ENCODE measurements at places on chromosomes 11 and 22.

DNA sequence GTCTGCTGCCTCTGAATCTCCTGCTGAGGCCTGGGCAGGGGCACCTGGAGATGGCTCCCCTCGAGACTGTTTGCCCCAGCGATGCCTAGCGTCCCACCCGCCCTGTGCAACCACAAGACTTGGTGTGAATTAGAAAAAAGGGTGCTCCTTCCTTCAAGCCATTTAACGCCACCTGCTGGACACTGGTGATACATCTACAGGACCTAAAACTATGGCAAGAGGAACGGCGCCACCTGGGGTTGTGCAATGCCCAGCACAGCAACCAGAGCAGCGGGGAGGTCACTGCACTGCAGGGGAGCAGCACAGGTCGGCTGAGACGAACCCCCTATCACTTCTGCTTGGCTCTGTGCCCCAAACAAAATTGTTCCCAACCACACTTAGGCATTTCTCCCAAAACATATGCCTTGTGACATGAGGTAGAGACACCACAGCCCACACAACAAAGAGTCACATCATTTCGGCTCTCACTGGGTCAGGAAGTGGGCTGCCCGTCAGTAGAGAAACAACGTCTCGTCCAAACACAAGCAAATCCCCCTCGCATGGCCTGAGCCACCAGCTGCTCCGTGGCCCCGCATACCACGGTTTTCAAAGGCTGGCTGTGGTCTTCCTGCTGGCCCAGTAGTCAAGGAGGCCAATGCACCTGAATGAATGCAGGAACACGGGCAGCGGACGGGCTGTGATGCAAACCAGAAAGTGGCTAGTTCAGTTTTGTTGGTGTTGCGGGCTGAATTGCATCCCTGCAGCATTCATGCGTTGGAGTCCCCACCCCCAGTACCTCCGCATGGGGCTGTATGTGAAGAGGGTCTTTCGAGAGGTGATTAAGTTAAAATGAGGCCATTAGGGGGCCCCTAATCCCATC, 171.9 kb downstream of the SHANK2 start:
- DNase-seq = peak; percentile 2

DNA sequence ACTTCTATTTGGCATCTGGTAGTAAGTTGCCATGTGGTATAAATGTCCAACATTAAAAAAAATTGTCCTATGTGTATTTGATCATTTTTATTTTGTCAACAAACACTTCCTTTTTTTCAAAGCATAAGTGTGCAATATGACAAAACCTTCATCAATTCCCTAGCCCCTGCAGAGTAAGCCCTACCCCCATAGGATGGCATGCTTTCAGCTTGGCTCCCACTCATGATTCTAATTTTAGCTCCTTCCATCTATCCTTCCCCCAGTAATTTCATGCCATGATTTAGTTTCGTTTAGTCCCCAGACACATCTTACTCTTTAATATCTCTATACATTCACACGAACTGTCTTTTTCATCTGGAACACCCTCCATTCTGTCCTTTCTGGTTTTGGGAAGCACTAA, 250.6 kb upstream of the RAG2 start:
- no peak for DNase-seq

DNA sequence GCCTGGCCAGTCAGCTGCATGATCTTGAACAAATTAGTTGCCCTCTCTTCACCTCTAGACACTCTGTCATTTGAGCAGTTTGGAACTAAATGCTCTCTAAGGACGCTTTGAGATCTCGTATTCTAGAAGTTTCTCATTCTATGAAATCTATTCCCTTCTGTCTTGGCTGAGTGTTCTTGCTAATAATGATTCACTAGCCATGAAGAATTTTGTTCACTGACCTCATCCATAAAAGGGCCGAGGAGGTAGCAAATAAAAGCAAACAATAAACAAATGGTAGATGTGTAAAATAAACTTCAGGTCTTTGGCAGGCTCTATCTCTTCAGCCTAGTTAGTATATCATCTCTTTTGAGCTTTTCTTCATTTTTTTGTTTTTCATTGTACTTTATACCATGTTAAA, 76.6 kb downstream of the USP35 start:
- no peak for DNase-seq

DNA sequence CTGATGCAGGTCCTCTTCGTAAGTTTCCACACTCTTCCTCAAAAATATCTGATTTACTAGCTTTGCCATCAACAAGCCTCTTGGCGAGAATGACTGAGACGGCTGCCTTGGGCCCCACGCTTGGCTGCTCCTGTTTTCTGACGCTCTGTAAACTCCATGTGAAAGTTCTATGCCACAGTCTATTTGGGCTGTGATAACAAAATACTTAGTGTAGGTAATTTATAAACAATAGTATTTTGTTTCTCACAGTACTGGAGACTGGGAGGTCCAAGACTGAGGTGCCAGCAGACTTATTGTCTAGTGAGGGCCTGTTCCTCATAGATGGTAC, 123.2 kb upstream of the SORL1-AS1 start:
- no peak for DNase-seq

DNA sequence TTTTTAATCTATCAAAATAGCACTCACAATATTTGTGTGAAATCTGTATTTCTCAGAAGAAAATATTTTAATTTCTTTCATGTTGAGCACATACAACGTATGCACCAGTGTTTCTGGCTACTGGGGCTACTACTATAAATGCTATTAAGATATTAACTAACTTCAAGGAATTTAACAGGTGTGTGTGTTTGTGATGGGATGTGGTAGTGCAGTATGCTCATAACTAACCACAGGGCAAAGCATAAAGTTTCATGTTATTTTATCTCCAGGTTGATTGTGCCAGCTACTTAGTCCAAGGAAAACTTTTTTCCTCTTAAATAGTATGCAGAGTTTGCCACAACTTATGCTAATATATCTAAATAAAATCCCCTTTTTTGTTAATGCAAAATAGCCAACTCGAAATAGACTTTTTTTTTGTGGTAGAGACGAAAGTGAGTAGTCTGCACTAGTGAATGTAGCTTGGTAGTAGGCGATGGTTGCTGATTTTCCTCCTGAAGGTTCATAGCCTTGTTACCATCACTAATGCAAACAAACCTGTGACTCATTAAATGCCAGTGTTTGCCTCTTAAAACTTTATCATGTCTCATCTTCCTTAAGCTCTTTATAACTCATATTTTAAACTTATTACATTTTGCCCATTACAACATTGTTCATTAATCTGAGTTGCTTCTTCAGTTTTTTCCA, 565.5 kb upstream of the ANO3 start:
- no peak for DNase-seq

GRCh38 chr11:12846786-12847615, 162.1 kb upstream of the RASSF10 start:
- no peak for DNase-seq

DNA sequence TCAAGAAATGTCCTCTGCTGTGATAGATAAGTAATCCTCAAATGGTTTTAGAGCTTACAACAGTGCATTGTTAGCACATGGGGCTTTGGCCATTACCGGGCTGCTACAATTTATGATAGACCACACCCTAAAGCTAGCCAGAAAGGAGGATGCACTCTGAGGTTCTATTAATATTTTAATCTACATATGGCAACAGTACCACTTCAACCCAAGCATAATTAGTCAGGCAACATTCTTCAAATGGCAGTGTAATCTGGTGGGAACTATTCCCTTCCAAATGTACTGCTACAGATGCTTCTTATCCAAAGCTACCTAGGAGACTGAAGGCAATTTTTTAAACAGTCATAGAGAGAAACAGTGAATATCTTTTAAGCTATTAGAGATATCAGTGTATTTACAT, 697.6 kb downstream of the KCNA4 start:
- no peak for DNase-seq

GRCh38 chr11:60764879-60765278, 8.2 kb downstream of the MS4A15 start:
- DNase-seq = no peak

DNA sequence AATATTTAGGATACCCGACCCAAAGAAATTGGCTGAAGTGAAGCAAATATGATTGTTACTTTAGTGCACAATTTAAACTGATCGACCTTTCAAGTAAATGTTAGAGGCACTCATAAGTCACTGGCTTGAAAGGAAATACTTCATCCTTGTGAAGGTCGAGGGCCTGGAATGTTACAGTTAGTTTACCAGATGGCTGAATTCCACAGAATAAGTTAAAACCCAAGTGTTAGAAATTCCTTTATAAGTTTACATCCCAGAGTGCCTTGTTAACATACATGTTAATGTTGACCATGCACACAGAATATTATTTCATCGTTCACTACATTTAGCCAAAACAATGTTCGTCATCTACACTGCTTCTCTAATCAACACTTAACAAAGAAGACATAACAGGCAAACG, 235.5 kb upstream of the ANO3 start:
- no peak for DNase-seq
